ENCODE measurements at places on chromosomes 5 and 9.

- DNase-seq: no peak
Measured at GRCh38 chr9:38682713-38683112, 37.2 kb downstream of the FAM240B start.

DNA sequence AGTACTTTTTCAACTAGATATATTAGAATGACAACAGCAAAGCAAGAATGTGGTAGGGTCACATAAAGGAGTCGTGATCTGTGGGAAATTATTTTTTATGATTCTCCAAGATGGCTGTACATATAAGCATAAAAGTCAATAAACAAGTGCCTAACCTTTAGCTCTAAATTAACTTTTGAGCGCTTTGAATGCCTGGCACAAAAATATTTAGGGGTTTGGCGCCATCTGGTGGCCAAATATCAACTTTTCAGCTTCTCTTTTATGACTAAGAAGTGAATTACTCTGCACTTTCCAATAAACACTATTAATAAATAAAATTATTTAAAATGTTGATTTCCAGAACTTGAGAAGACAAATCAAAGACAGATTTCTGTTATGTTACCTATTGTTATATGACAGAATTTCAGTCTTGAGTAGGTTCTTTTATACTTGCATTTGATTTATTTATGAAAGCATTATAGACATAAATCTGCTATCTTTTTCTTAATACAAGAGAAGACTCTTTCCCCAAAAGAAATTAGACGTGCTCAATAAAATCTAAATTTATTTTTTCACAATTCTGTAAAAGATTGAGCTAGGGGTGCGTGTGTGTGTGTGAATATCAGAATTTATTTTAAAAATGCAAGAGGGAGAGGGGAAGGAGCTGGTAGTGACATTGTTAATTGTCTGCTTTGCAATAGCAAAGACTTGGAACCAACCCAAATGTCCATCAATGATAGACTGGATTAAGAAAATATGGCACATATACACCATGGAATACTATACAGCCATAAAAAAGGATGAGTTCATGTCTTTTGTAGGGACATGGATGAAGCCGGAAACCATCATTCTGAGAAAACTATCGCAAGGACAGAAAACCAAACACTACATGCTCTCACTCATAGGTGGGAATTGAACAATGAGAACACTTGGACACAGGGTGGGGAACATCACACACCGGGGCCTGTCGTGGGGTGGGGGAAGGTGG lies 36.7 kb upstream of the ARRDC3 start:
- DNase-seq: peak; percentile 75

DNA sequence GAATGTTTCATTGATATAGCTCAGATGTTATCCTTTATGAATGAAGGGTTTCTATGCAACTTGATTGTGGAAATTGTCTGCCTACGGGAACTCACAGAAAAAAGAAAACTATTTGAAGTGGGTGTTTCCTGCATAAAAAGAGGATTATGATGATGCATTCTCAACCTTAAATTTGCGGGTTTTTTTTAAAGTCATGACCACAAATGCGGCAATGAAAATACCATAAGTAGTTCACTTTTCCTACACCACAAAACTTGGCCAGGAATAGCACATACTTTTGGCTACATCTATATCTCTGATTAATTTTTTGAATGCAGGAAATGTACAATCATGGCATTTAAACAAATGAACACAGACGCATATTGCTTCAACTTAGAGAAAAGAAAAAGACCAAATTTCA lies 754.7 kb downstream of the DTWD2 start:
- no peak for DNase-seq

DNA sequence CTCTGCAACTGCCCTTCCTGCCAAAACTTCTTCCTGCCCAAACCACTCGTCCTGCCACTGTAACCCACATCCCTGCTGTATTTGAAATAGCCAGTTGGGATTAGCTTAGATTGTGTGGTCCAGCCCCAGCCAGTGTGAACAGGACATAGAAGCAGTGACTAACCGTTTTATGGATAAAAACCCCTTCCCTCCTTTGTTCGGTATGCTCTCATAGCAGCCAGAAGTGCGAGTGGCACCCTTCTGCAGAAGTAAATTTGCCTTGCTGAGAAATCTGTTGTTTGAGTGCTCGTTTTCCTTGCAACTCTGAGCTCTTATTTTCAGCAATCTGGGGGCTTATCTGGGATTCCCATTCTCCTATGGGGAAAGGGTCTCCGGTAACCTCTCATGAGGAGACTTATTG lies 470.0 kb downstream of the PRDM9 start:
- no peak for DNase-seq

DNA sequence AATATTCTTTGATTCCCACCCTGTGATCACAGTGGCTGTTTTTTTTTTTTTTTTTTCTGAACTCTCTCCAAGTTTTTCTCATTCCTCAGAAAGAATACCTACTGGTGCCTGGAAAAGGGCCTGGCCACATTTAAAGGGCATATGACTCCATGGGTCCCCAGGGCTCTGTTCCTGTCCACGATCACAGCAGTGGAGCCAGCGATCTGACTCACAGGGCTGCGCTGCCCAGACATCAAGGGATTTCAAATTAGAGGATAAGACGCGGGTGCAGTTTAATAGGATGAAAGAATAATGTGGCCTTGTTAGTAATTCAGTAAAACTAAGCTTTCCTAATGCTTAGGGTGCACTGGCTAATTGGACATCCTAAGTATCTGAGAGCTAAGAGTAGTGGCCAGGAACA lies 175.1 kb upstream of the MSX2 start:
- no peak for DNase-seq

- DNase-seq: no peak
Measured at GRCh38 chr9:92467041-92467440, 15.3 kb downstream of the ASPN start.

DNA sequence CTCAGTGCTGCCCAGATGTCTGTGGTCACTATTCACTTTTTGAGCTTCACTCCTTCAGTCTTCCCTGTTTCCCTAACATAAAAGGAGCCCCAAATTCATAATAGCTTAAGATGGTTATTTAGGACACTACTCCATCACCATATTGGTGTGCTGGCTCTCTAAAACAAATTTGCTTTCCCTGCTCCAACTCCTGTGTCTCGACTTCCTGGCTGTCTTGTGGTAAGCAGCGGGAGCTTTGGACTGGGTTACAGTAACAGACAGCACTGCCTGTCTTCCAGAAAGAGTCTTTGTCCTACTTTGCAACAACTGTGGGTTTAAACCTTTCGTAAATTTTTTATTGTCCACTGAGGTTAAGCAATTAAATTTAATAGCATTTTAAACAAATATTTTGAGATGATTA lies 389.4 kb downstream of the CDH9 start:
- no peak for DNase-seq

DNA sequence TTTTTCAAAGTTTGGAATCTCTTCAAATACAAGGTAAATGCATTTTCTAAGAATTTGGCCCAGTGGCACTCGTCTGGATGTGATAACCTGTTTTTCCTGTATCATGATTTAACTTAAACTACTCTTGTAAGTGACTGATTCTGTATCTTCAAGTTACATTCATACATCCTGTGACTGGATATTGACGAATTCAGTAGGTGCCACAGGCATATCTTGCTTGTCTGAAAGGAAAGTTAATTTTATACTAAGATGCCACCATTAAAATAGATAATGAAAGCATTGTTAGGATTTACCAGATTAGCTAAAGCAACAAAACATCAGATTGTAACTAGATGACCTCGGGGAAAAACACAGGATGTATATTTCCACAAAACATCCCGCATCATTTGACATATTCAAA lies 175.3 kb upstream of the ZNF608 start:
- DNase-seq: no peak

DNA sequence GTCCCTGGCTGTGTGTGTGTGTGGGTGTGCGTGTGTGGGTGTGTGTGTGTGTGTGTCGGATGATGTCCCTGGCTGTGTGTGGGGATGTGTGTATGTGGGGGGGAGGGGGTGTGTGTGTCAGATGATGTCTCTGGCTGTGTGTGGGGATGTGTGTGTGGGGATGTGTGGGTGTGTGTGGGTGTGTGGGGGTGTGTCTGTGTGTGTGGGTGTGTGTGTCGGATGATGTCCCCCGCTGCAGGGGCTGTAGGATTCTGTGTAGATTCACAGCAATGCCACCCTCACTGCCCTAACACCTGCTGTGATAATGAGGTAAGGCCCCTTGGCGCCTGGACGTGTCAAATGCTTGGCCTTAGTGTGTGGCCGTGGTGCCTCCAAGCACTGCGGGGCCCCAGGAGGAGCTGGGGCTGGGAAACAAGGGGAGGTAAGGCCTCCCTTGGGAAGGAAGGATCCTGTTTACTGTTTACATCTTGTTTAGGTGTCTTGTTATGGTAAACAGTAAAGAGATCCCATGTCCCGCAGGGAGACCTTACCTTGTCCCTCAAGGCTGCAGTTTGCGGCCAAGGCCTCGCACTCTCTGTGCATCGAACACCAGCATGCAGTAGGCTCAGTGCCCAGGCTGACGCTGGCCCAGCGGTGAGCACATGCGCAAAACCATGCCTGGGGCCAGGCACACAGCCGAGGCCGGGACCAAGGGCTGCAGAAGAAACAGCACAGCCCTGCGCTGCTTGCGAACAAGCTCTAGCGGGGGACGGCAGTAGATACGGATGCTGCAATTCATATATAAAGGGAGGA lies 24.1 kb downstream of the AHRR start:
- no peak for DNase-seq

DNA sequence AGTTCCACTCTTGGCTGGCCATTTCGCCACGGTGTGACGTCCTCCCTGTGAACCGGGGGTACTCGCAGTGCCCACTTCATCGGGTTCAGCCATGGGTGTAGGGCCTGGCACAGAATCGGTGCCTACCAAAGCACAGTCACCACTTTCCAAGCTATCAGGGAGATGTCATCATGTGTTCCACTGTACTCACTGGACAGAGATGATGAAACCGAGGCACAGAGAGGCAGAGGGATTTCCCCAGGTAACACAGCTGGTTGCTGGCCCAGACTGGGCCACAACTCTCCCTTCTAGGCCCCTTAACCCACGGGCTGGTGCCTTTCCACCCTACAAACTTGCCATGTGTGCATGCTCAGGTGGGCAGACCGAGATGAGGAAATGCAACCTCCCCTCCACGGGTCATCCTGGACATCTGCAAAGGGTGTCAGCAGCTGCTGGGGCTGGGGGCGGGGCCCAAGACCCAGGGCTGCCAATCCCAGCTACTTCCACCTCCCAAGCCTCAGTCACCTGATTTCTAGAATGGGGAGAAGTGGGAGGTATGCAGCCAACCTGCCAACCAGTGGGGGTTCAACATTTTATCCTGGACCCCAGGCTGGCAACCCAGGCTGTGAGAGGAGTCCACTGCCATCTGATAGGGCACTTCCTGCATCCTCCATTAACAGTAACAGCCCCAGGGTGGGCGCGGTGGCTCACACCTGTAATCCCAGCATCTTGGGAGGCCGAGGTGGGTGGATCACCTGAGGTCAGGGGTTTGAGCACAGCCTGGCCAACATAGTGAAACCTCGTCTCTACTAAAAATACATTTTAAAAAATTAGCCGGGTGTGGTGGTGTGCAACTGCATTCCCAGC lies 893 bp upstream of the SH2D3C start:
- DNase-seq: peak; percentile 75

GRCh38 chr5:150302301-150303069 lies at the start of gene ARSI:
TSS of gene ARSI (minus strand) at chr5:150302905. CDS start at chr5:150302373, 532 bp downstream.
- DNase-seq: no peak

DNA sequence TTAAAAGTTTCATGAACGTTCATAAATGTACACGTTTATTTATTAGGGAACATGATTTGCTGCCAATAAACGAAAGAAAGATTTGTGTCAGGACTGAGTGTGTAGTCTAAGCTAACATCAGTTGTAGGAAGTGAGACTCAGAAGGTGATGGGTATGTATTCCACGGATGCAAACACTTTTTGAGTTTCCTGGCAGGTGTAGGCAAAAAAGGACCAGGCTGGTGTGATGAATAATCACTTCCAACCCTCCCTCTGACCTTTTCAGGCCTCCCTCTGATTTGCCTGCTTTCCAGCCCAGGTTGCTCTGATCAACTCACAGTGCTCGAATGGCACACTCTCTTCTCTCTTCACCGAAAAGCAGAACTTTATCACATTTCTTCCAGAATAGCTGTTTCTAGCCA lies 51.8 kb downstream of the BASP1 start:
- DNase-seq: no peak

DNA sequence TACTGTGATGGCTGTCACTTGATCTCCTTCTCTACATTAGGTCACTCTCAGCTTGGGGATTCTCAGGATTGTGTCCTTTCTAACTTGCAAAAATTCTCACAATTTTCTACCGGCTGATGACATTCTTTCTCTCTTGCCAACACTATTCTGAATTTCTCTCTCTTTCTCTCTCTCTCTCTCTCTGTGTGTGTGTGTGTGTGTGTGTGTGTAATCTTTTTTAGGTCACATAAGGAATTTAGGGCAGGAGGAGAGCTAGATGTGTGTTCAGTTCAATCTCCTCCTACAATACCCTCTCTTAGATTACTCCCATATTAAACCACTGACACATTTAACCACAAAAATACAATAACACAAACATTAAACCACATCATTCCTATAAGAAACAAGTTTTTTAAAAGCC lies 242.3 kb upstream of the NREP start:
- no peak for DNase-seq

DNA sequence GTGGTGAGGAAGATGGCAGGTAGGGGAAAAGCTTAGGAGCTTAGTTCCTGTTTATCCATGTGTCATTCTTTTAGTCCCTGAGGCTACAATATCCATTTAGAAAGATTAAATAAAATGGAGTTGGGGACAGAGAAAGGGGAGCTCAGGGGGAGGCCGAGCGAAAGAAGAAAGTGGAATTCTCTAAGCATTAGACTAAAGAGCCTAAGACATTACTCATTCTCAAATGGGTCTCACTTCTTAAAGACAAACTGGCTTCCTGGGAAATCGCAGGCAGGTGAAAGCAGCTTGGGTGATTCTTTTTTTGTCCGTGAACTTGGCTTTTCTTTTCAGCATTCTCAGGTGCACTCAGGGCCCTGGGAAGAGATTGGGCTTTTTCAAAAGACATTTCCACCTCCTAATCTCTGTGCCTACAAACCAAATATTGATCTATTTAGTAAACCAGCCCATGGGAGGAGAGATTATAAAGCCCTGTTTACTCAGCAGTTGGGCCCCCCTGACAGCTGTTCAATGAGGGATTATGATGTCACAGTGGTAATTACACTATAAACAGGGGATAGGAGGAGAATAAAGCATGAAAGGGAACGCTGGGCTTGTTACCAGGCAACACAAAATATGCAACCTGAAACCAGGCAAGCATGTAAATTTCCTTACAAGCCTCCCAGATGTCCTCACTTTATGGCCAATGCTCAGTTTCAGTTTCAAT lies 584.0 kb downstream of the ACTL7B start:
- DNase-seq: no peak

DNA sequence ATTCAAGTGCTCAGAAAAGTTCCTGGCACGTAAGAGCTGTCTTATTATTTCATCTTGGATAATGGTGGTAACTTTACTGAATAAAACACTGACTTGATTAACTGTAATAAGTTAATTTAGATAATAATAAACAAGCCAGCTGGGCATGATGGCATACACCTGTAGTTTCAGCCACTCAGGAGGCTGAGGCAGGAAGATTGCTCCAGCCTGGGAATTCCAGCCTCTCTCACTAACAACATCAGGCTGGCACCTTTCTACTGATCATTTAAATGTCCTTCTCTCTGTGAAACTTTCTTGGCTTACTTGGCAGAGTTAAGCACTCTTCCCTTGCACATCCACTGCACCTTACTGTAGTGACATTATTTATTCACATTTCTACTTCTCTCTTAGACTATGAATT lies 20.0 kb downstream of the STOM start:
- no peak for DNase-seq

GRCh38 chr9:99027443-99027842 lies 77.5 kb upstream of the TGFBR1 start:
- DNase-seq: no peak

- no peak for DNase-seq
Measured at GRCh38 chr5:113296676-113297075, 138.1 kb downstream of the TSSK1B start.

All from stimulated activated naive CD8-positive, alpha-beta T cell treated with anti-CD3 and anti-CD28 coated beads, Interleukin-15, Interleukin-2, amounts not matched to agents 100 U/mL and 50 U/mL, for 24 hours (primary cell).